Esophagus (tissue), 2 donors: ENCODE measurements at places on chromosomes 11 and 22. TPM values are rescaled to one million over a fixed set of nuclear protein-coding genes. Genes with fewer than 3 reads are reported as not detected.

Gene YAP1
- polyA plus RNA-seq, result 39.5 TPM

Gene C11orf52
- 6.6 TPM for polyA plus RNA-seq

Gene IGSF22
- polyA plus RNA-seq, result 0.02 TPM

Gene FGF3
- not detected for polyA plus RNA-seq

Gene RGL4
- 0.73 TPM for polyA plus RNA-seq

Gene CDON
- polyA plus RNA-seq, result 0.61 TPM

Gene OR10A2
- polyA plus RNA-seq, result not detected

Gene C11orf42
- not detected for polyA plus RNA-seq

Gene OR11H1
- polyA plus RNA-seq, result not detected

Gene RCN1
- polyA plus RNA-seq, result 23.5 TPM

Gene SNX32
- 0.47 TPM for polyA plus RNA-seq

Gene ARVCF
- polyA plus RNA-seq, result 3.4 TPM

Gene GAB4
- not detected for polyA plus RNA-seq

Gene OTOG
- not detected for polyA plus RNA-seq

Gene AMBRA1
- 9.0 TPM for polyA plus RNA-seq

Gene FERMT3
- polyA plus RNA-seq, result 5.8 TPM

Gene MIOX
- polyA plus RNA-seq, result not detected

Gene PHETA2
- 10.0 TPM for polyA plus RNA-seq

Gene PRPF19
- 55.1 TPM for polyA plus RNA-seq

Gene BRD1
- polyA plus RNA-seq, result 17.7 TPM

Gene OR8H2
- polyA plus RNA-seq, result not detected
